ENCODE measurements at places on chromosomes 2 and 18.
A peak's percentile ranks its signal among the peaks of the same experiment; 100 is the strongest.

DNA sequence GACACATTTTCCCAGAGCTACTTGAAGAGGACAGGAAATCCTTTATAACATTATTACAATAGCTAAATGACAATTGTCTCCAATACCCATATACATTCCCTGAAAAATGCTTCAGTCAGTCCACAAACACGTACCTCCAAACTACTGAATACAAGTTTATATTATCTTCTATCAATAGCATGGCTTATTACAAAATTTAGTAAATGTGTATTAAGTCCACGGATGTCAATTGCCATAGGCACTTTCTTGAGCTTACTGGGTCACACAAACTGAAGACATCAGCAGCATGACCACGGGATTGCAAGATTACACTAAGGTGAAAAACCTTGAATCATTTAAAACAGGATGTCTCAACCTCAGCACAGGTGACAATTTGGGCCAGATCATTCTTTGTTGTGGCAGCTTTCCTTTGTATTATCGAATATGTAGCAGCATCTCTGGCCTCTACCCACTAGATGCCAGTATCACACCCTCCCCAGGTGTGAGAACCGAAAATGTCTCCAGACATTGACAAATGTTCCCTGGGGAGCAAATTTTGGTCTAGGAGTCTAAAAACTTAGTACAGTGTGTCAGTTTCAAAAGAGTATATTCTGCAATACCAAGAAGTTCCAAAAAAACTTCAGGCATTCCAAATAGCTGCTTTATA lies 1.4 kb downstream of the MBD2 start:
- DNase-seq: no peak

DNA sequence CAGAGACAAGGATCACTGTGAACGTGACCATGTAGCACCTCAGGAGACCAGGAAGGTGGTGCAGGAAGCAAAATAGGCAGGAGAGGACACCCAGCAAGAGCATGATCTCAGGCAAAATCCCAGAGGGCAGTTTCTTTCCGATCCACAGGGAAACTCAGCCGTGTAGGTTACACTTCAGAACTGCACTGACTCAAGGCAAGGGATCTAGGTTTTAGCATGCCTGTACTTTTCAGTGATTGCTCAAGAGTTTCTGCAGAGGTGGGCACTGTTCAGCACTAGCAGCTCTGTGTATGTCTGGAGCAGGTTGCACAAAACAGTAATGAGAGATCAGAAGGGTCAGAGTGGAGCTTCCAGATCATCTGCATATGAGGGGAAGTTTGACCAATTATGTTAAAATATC lies 116.7 kb upstream of the RNF152 start:
- DNase-seq: no peak

- peak; percentile 54 for DNase-seq
Observed at GRCh38 chr2:121791801-121792221, 36.4 kb downstream of the TSN start.

DNA sequence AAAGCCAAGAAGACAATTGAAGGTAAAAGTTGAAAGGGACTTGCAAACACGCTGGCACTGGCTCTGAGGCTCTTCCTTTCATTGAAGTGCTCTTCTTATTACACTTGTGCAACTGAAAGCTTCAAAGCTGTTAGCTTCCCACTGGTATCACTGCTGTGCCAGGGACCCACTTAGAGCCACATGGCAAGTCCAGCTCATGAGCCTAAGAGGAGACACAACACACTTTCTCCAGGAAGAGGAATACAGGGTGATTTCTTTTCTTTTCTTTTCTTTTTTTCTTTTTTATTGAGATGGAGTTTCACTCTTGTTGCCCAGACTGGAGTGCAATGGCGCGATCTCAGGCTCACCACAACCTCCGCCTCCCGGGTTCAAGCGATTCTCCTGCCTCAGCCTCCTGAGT lies 218.2 kb downstream of the ATAD2B start:
- no peak for DNase-seq

DNA sequence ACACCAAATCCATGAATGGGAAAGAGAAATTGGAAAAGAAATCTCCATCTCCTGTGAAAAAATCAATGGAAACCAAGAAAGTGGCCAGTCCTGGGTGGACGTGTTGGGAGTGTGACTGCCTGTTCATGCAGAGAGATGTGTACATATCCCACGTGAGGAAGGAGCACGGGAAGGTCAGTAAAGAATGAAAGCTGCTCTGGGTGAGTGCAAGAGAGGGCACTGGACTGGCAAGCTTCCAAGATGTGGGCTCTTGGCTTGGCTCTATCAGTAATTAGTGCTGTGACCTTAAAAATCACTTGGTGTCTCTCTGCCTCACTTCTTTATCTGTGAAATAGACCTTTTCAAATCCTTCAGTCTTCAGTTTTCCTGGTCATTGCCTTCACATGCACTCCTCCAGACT lies 89.0 kb downstream of the ZNF532 start:
- DNase-seq: no peak

- DNase-seq: no peak
Observed at GRCh38 chr2:19676770-19677169, 225.0 kb downstream of the TTC32 start.

DNA sequence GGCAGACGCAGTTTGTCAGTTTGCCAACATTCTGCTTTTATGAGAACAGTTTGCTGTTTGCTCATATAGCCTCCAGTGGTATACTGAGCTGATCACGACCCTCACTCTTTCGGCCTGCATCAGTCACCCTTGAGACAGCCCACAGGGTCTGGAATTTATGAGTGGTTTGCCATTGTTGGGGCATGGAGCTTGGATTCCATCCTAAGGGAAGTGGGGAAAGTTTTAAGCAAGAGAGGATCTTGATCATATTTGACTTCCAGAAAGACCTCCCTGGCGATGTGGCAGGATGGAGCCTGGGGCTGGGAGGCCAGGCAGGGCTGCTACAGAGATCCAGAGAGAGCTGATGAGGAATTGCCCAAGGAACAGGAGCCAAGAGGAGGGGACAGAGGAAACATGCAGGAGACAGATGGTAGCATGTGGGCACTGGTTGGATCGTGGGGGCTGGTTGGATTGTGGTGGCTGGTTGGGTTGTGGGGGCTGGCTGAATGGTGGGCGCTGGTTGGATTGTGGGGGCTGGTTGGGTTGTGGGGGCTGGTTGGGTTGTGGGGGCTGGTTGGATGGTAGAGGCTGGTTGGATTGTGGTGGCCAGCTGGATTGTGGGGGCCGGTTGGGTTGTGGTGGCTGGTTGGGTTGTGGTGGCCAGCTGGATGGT lies 27.3 kb upstream of the GPR17 start:
- no peak for DNase-seq

DNA sequence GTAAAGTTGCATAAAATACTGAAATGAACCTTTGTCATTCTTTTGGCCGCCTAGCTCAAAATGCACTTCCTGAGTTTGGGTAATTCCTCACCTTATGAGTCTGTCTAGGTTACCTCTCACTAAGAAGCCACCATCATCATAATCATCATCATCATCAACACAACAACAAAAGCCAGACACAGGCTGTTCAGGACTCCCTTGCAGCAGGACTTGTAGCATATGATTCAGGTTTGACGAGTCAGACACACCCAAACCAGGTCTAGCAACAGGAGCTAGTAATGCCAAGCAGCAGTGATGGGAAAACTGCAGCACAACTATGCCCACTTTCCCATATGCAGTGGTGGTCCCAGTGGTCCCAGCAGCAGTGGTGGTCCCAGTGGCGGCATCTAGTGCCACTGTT lies 2.8 kb upstream of the SGO2 start:
- no peak for DNase-seq

DNA sequence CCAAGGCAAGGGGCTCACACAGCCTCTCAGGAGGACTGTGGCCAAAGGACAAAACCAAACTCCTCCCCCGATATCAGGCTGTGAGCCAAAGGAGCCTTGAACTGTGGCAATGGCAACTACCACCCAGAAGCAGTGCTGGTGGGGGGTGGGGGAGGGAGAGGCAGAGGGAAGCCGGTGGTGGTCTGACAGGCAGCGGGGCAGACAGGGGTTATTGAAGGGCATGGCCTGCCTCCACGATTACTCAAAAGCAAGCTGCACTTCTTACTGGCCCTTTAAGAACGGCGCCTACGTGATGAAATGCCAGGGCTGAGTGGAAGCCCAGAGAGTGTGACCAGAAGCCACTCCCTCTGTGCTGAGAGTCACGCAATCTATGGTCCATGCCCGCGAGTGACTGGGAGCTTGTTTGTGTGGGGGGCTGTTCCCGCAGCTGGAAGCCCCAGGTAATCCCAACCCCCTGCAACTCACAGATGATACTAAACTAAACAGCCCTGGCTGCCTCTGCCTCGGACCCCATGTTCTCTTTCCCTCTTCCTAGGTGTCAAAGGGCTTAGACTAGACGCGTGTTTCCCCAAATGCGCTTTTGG lies 128.2 kb upstream of the CXCR4 start:
- peak; percentile 47 for DNase-seq

GRCh38 chr2:120344214-120344975 lies 1.5 kb upstream of the INHBB start:
- no peak for DNase-seq

DNA sequence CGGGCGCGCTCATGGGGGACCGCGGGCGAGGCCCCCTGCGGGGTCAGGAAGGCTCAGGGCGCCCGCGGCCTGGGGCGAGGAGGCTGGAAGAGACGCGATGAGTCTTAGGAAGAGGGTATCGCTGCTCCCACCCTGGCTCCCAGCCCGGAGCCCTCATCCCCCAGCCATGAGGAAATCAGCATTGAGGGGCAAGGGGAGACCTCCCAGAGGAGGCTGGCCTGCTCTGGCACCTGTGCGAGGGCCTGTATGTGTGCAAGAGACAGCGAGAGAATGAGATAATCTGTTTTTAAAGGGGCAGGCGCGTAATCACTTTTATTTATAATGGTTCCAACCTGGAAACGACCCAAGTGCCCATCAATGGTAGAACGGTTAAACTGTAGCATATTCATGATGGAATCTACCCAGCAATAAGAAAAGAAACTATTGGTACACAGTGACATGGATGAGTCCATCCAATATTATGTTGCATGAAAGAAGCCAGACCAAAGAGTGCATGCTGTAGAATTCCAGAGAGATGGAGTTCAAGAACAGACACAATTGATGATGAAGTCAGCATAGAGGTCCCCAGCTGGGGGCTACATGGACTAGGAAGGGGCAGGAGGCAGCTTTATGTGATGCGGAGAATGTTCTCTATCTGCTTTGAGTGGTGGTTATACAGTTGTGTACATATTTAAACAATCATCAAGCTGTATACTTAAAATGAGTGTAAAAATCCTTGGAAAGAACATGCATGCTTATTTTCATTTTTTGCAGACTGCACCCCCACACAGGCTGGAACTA lies 14.4 kb downstream of the FBXO41 start:
- no peak for DNase-seq
